Hindlimb muscle (tissue), 1 donor: ENCODE measurements at places on chromosomes 16 and 17.

- DNase-seq = no peak
These were observed 4.3 kb downstream of the TAT start for GRCh38 chr16:71572497-71573116.

GRCh38 chr17:74566132-74566753 is 1.1 kb downstream of the CD300H start:
- DNase-seq = no peak

DNA sequence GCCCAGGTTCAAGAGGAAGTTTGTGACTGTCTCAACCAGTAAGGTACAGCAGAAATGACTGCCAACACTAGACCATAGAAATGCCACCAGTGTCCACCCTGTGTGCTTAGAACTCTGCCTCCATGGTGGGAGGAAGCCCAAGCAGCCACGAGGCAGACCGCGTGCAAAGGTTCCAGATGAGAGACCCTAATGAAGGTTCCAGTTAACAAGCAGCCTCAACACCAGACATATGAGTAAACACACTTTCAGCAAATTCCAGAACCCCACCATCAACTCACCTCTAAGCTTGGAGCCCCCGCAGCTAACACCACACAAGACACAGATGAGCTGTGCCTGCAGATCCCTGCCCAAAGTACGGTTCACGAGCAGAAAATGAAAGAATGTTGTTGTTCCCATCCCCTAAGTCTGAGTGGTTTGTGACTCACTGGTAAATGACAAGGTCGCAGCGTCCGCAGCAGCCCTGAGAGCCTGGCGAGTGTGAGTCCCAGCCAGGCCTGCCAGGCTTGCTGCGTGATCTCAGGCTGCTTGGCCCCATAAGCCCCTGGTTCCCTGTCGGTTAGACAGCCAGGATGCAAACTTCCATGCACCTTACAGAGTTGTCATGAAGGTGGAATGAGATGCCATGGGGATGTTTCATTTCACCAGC is 193.7 kb downstream of the C16orf95 start:
- no peak for DNase-seq

GRCh38 chr16:27636453-27637240 is 86.7 kb downstream of the KATNIP start:
- no peak for DNase-seq

DNA sequence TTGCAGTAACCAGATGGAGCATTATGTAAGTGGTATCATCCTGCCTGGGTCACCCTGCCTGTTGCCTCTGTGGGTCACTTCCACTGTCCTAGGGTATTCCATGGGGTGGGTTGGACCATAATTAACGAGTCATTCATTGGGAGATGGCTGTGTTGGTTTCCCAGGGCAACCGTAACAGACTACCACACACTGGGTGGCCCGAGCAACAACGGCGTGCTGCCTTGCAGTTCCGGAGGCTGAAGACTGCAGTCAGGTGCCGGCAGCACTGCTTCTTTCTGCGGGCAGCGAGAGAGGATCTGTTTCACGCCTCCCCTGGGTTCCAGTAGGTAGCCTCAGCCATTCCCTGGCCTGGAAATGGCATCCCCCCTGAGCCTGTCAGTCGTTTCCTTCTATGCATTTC is 28.9 kb upstream of the CMIP start:
- no peak for DNase-seq

DNA sequence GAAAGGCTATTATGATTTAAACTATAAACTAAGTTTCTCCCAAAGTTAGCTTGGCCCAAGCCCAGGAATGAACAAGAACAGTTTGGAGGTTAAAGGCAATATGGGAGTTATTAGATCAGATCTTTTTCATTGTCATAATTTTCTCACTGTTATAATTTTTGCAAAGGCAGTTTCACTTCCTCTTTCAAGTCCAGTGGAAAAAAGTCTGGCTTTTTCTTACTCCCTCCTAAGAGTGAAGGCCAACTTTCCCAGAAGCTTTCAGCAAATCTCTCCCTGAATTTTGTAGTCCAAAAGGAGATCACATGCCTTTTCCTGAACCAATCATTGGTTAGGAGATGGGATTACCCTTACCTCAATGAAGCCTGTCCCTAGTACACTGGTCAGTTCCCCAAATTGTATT is 9.1 kb upstream of the BLMH start:
- no peak for DNase-seq

DNA sequence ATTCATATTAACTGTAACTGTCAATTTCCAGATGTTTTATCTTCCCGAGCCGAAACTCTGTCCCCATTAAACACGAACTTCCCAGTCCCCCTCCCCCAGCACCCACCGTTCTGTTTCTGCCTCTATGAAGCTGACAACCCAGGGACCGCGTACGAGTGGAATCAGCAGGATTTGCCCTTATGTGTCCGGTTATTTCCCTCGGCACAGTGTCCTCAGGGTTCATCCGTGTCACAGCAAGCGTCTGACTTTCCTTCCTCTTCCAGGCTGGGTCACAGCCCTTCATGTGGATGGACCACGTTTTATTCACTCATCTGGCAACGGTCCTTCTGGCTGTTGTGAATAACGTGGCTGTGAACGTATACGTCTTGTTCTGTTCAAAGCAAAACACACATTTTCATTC is 31.3 kb downstream of the METRNL start:
- DNase-seq = no peak

DNA sequence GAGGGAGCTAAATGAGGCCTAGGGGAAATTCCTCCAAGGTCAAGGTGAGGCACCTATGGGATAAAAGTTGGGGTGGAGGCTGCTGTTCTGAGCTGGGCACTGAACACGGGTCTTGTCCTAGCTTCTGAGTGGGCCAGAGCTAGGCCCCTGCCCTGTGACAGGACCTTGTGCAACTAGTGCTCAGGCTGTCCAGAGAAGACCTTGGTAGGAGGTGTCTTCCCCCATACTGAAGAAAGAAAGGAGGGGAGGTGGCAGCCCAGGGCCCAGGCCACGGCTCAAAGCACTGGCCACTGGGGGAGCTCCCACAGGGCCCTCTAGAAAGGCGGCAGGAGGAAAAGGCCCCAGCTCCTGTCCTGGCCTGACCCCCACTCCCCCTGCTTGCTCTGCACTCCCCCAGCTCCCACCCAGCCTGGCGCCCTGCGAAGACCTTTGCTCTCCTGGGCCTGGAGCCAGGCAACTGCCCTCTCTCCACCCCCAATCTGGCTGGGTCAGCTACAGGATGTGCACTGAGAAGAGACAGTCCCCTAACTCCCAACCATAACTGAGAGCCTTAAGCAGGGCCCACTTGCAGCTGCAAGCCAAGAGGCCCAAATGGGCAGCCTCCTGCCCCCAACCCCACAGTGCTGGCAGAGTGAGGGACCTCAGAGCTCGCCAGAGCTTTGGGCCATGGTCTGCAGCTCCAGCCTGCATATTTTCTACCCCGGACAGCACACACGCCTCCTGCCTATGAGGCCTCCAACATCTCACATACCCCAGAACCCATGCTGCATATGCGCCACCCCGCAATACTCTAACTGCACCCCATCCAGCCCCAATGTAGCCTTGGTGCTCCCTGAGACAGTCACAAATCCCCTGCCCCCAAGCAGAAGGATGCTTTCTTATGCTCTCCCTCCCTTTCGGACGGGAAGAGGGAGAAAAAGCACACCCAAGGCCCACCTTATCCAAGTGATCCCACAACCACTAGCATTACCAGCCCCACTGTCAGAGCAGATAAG is 15.3 kb downstream of the HSD11B2 start:
- DNase-seq = no peak

GRCh38 chr16:67543036-67543435 is 14.4 kb downstream of the RIPOR1 start:
- no peak for DNase-seq

GRCh38 chr17:79939094-79939435 is 96.6 kb downstream of the TBC1D16 start:
- no peak for DNase-seq

- DNase-seq = no peak
These were observed 9.2 kb downstream of the SCGB1C2 start for GRCh38 chr17:146546-146945.
